ENCODE measurements at places on chromosomes 5 and 9.

DNA sequence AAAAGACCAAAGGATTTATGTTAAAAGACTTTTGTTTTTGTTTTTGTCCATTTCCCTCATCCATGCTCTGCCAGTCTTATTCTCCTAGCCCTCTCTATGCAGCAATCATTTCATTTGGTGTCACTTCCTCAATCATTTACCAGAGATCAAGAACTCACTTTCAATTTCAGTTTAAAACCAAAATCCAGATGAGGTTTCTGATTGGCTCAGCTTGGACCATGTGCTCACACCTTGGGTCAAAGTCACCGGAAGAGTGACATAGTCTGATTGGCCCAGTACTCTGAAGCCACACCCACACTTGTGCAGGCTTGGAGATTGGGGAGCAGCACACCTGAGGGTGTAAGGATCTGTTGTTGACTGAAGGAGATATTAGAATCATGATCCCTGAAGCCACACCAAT is 79.6 kb downstream of the TLR4 start:
- no peak for DNase-seq

DNA sequence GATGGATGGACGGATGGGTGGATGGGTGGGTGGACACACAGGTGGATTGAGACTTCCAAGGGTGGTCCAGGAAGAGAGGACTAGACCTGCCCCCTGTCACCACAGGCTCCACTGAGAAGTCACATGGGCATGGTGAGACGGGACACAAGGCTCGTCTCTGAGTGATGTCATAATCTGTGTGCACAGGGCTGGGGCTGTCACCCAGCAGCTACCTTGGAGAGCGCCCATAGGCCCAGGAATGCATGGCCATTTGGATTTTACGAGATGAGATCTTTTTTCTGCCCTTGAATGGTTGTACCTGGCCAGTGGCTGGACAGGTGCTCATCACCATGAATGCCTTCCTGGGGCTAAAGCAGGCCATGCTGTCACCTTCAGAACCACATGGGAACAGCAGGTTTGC is 3.1 kb downstream of the OLFM1 start:
- DNase-seq = no peak

GRCh38 chr5:86257871-86258270 is 359.9 kb upstream of the COX7C start:
- DNase-seq = no peak

- no peak for DNase-seq
Measured at GRCh38 chr5:132436936-132437335, 53.6 kb downstream of the IRF1 start.

- no peak for DNase-seq
Measured at GRCh38 chr9:114798780-114799427, 6.9 kb downstream of the TNFSF15 start.

DNA sequence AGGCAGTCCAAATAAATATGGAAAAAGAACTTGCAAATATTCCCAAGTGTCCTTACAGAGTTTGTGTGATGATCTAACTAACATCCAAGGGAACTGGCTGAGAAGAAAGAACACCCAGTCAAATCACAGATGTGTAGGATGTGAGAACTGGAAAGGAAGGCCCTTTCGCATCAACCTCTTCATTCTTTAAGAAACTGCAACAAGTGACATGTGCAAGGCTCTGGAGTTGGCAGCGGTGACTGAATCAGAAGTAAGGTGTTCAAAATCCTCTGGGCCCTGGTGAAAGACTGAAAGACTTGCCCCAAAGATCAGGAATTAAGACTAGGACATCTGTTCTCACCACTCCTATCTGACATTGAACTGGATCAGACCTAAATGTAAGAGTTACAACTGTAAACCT is 88.7 kb downstream of the RAPGEF1 start:
- DNase-seq = no peak

GRCh38 chr5:73357576-73357975 is 91.0 kb downstream of the FOXD1 start:
- DNase-seq = no peak

DNA sequence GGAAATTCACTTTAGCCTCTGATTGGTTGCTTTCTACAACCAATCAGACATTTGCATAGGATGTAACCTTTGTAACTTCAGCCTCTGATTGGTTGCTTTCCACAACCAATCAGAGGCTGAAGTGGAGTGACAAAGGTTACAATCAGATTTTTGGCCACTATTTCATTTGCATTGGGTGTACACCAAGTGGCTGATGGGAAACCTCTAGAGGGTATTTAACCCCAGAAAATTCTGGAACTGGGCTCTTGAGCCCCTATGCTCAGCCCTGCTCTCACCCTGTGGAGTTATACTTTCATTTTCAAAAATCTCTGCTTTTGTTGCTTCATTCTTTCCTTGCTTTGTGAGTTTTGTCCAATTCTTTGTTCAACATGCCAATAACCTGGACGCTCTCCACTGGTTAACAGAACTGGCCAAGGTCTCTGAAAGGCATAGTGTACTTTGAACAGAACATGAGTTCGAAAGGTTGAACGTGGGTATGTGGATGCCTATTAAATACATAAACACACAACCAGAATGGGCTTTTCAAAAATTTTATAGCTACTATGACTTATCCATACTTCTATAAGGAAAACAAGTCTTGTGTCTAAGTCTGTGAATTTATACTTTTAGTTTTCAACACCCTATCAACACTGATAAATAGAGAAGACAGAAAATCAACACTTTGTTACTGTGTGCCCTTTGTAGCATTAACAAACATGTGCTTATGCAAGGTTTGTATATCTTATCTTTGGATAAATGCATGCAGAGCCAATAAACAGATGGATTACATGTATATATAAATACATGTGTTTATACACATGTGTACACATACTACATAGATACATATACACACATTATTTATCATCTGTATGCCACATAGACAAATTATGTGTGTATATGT is 568.1 kb downstream of the CTNND2 start:
- DNase-seq = no peak
